ENCODE measurements at places on chromosomes 6 and 20.

- no peak for DNase-seq
These were observed 236.7 kb downstream of the CDC5L start for GRCh38 chr6:44624226-44624625.

- no peak for DNase-seq
These were observed 217.2 kb upstream of the FOXA2 start for GRCh38 chr20:22801528-22801927.

DNA sequence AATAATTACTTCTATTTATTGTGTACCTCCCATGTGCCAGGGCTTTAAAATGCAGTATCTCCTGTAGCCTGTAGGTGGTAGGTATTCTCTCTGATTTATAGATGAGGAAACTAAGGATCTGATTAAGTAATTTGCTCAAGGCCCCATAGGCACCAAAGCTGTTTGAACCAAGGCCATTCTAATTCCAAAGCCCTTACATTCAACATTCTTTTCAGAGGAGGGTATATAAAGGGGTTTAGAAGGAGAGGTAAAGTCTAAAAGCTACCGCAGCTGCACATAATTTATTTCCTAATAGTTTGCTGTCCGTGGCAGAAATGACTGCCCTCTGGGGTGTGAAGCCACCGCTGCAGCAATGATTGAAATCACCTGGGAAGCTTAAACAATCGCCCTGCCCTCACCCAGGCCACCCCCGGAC is 95.0 kb upstream of the FAM8A1 start:
- no peak for DNase-seq

- no peak for DNase-seq
These were observed 6.5 kb downstream of the SIRPA start for GRCh38 chr20:1901704-1902103.

GRCh38 chr6:47352966-47353365 is 43.3 kb upstream of the TNFRSF21 start:
- no peak for DNase-seq

GRCh38 chr6:87494761-87495422 is 22.1 kb downstream of the SLC35A1 start:
- no peak for DNase-seq

GRCh38 chr6:3841711-3842565 is 7.2 kb upstream of the FAM50B start:
- no peak for DNase-seq

DNA sequence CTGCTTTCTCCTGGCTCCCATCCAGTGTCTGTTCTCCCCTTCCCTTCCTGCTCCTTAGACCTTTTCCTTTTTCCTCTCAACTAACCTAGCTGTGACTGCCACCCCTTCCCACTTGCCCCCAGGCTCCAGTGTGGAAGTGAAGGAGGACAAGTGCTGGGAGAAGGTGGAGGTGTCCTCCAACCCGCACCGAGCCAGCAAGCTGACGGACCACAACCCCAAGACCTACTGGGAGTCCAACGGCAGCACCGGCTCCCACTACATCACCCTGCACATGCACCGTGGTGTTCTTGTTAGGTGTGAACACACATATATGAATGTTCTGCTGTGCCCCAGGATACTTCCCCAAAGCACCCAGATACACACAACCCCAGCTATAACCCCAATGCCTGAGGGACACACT is 18.5 kb downstream of the CUL9 start:
- DNase-seq = no peak

- peak; percentile 19 for DNase-seq
These were observed 7.3 kb downstream of the STK38 start for GRCh38 chr6:36539814-36540568.

DNA sequence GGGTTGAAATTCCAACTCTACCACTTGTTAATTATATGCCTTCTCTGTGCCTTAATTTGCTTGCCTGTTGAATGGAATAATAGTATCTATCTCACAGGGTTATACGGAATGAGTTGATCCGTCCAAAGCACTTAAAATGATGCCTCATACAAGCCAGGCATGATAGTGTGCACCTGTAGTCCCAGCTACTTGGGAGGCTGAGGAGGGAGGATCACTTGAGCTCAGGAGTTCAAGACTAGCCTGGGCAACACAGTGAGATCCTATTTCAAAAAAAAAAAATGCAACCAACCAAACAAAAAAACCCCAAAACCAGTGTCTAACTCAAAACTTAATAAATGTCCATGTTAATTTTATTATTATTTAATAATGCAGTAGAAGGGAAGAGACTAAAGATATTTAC is 35.3 kb downstream of the SAMHD1 start:
- DNase-seq = no peak

GRCh38 chr6:5471637-5472398 is 210.5 kb downstream of the FARS2 start:
- no peak for DNase-seq

DNA sequence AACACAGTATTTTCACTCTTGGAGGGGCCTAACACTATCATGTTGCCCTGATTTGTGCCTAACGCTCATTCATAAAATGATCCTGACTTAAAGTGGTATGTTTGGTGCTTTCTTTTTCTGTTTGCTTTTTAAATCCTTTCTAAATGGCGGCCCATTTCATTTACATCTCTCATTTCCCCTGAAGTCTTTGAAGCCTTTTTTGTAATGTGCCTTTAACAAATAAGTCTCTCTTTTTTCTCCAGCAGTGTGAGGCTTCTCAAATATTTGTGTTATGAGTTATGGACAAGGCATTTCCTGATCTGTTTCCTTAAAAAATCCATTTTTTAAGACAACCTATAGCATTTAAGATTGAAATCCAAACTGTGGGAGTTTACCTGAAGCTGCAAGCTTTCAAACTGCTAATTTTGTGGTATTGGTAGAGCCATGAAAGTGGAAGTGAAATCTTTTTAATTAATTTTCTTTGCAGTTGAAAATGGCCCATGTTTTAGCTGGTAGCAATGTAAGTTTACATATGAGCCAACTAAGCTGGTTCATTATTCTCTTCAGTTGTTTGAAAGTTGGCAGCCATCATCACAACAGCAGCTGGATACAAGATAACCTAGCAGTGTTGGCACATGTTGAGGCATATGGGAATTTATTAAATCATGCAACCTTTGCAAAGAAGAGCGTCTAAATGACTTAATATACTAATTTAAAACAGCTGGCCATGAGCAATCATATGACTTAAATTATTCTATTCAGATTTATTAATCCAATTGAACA is 469.7 kb downstream of the CDKAL1 start:
- no peak for DNase-seq

DNA sequence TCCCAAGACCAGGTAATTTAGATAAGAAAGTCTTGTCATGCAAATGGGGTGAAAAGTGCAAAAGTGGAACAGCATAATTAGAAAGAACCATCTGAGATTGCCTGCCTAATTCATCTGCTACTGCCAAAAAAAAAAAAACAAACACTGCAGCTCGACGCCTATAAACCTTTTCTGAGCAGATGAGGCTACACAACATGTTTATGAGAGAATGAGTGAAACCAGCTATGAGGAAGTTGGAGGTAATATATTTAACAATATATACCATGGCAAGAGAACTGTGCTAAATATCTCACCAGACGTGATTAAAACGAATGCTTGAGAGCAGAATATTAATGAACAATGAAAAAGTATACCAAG is 50.0 kb downstream of the LAMA4 start:
- no peak for DNase-seq

DNA sequence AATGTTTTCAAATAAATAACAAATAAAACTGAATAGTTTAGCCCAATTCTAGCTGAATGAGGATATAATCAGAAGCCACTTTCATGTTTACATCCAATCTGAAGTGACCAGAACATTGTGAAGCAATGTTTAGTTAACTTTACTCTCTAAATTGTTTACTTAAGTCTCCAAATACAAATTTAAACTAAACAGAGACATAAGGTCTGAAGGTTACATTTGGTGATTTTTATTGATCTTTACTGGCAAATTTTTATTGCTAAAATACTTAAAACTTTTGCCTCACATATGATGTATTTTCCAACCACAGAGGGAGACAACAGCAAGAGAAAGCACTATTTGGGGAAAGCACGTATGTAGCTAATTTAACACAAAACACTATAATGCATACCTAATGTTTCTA is 106.8 kb upstream of the THEMIS start:
- no peak for DNase-seq

GRCh38 chr20:53903652-53903987 is 166.8 kb downstream of the BCAS1 start:
- peak; percentile 20 for DNase-seq

DNA sequence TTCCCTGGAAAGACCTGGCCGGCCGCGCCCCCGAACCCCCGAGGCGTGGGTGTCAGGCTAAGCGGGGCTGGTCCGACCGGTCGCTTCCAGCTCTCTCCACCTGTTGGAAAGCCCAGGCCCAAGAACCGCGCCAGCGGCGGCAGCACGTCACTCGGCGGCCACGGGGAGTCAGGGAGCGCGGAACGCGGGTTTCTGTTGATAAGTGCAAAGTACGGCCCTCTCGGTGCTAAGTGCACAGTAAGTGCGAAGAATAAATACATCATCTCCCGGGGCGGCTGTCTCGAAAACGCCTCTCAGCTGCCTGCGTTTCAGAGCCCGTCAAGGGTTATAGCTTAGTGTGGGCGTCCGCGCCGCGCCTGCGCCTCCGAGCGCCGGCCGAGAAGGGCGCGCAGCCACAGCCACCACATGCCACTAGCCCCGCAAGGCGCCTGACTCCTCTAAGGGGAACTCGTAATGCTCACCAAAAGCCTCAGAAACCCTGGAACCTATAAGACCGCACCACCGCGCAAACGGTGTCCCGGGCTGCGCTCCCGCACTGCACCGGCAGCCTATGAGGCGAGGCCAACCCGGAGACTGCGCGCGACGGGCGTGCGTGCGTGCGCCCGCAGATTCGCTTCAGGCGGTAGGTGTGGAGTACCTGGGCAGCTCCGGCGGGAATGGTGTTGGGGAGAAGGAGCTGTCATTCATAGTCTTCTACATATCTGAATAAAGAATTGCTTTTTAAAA is 9.2 kb upstream of the TBX18 start:
- no peak for DNase-seq

DNA sequence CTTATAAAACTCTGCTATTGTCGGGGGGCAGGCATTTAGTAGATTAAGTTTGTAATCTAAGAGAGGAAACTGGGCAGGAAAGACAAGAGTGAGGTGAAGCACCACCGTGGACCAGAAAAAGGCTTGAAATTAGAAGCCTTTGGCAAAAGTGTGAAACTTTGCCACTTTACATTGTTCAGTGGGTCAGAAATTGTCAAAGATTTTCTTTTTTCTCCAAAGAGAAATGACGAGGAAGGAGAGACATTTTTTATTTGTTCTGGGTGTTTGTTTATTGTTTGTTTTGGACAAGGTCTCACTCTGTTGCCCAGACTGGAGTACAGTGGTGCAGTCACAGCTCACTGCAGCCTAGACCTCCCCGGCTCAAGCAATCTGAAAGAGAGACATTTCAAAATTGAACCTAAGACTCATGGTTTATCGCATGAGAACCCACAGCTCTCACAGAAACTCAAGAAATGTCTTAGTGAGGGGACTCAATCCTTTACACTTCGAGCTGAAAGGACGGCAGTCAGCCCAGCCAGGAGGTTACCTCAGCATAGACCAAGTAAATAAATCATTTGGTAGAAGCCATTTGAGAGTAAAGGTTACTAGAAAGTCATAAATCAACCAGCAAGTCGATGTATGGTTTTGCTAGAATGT is 262.8 kb upstream of the TAB2 start:
- no peak for DNase-seq

GRCh38 chr20:16548068-16548672 is 25.1 kb downstream of the KIF16B start:
- DNase-seq = no peak

DNA sequence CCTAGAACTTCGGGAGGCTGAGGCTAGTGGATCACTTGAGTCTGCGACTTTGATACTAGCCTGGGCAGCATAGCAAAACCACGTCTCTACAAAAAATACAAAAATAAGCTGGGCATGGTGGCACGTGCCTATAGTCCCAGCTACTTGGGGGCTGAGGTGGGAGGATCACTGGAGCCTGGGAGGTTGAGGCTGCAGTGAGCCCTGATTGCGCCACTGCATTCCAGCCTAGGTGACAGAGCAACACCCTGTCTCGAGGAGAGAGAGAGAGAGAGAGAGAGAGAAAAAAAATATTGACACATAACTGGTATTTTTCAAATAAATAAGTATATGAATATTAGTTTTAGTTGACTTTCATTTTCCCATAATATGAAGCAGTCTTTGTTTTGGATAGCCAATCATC is 222.2 kb downstream of the BTBD9 start:
- DNase-seq = no peak

GRCh38 chr6:105109955-105110895 is 69.6 kb downstream of the POPDC3 start:
- DNase-seq = no peak

DNA sequence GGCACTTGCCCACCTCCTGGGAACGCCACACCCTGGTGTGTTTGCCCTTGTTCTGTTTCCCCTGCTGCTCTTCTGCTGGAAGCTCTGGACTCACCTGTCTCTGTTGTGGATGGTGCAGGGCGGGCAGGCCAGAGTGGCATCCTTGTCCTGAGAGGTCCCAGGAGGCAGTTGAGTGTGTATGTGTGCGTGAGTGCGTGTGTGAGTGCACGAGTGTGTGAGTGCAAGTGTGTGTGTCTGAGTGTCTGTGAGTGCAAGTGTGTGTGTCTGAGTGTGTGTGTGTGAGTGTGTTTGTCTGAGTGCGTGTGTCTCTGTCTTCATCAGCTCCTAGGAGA is 12.2 kb downstream of the IGF2R start:
- DNase-seq = no peak

GRCh38 chr20:43982016-43982415 is 67.4 kb downstream of the TOX2 start:
- no peak for DNase-seq

GRCh38 chr20:4061987-4062386 is 46.6 kb upstream of the RNF24 start:
- DNase-seq = no peak

DNA sequence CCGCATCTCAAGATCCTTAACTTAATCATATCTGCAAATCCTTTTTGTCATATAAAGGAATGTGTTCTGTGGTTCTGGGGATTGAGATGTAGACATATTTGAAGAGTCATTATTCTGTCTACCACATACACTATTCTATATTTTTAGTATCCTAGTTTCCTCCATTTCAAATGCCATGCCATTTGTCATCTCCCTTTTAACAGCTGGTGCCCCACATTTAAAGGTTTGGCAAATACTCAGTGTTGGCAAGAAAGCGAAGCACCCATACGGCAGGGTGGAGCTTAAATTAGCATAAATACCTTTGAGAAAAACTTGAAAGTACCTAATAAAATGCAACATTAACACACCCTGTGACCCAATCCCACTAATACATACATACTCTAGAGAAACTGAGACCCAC is 31.7 kb downstream of the PAK5 start:
- DNase-seq = no peak

GRCh38 chr6:121086876-121087275 is 247.4 kb downstream of the TBC1D32 start:
- no peak for DNase-seq

- no peak for DNase-seq
These were observed 107.9 kb downstream of the DCDC2 start for GRCh38 chr6:24249926-24250325.
